Osteocyte (in vitro differentiated cells): ENCODE measurements at places on chromosomes 12 and 14. TPM values are rescaled to one million over a fixed set of nuclear protein-coding genes. Genes with fewer than 3 reads are reported as not detected.

DNA sequence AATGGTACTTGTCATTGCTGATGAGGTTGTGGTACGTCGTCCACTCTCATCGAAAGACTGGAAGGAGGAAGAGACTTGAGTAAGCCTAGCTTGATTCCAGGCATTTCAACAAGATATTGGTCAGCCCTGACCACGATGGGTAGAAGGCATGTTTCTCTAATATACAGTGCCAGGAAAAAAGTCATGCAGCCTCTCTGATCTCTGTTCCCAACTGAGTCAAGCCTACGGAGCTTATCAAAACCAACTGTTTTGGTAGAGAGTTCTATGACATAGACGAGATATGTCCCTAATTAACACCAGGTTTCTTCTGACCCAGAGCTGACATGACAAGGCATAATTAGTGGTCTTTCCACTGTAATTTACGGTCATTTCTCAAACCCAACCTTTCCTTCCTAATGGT is 58.5 kb downstream of the NIN start:
- no peaks in the 10 kb centered on the region for H3K27me3 ChIP-seq
- peak overlapping the region; percentile 9 for H3K27ac ChIP-seq
- H3K4me1 ChIP-seq = peaks cover 55% of the 10 kb centered on the region
- H3K4me3 ChIP-seq = no peak overlapping the region
- H3K36me3 ChIP-seq = peaks cover 37% of the 10 kb centered on the region

Gene NUP107
- total RNA-seq = 35.6 and 37.3 TPM in 2 replicates

Gene ATP5MC2
- 294 TPM in 2 replicates for total RNA-seq

Gene SLC4A8
- total RNA-seq = 3.6 and 4.2 TPM in 2 replicates

DNA sequence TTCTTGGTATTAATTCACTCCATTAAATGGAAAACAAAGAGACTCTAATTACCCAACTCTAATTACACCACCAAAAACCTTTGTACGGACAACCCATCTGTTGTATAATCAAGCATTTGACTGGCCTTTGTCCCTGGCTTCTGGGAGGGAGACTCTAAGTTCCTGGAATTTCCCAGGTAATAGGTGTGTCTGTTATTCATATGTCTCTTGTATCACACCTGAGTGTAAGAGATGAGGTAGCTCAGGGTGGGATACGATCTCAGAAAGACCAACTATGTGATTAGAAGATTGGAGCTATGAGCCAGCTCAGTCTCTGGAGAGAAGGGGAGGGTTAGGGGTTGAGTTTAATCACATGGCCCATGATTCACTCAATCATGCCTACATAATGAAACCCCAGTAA is 94.7 kb upstream of the PLXNC1 start:
- no peaks in the 10 kb centered on the region for H3K27me3 ChIP-seq
- no peak overlapping the region for H3K27ac ChIP-seq
- no peak for DNase-seq
- H3K4me1 ChIP-seq = peaks cover 28% of the 10 kb centered on the region

Gene CLEC6A
- not detected in 2 replicates for total RNA-seq

DNA sequence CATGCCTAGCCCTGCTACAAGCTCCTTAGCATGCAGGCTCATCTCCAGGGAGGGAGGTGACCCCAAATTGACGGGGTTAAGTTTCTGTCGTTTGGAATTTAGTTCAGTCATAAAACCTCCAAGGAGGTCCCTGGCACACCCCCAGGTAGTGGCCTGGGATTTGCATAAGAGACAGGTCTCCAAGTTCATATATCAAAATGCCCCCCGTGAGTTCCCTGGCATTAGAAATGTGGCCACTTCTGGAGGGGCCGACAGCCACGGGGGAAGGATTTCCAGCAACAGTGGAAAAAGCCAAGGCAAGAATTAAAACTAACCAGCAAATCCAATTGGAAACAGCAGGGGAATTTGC is 228.8 kb downstream of the BCL11B start:
- H3K27ac ChIP-seq = no peak overlapping the region
- no peaks in the 10 kb centered on the region for H3K36me3 ChIP-seq
- no peak overlapping the region for H3K4me3 ChIP-seq
- peaks cover 10% of the 10 kb centered on the region for H3K27me3 ChIP-seq
- peaks cover 2% of the 10 kb centered on the region for H3K4me1 ChIP-seq

DNA sequence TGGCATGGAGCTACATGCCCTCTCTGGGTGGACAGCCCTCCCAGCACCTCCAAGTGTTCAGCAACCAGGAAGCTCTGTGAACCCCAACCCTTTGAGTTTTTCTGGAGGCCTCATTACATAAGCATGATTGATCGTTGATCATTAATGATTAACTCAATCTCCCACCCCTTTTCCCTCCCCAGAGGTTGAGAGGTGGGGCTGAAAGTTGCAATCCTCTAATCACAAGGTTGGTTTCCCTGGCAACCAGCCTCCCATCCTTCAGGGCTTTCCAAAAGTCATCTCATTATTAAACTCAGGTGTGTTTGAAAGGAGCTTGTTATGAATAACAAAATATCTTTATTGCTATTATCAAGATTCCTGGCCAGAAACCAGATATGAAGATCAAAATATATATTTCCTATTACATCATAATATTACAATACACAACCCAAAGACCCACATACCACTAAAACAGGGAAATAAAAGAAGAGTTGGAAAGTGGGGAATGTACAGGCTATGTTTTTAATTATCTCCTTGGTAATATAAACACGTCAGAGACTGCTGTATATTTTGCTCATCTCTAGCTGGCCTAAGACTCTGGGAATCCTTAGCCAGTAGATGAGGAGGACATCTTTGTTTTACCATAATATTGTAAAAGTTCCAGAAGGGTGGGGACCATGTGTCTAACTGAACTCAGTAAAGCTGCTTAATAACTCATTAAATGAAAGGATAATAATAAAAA is 73.6 kb downstream of the SSPN start:
- H3K36me3 ChIP-seq = no peaks in the 10 kb centered on the region
- H3K27ac ChIP-seq = no peak overlapping the region
- peaks cover 34% of the 10 kb centered on the region for H3K4me1 ChIP-seq
- DNase-seq = no peak
- no peaks in the 10 kb centered on the region for H3K27me3 ChIP-seq

- no peaks in the 10 kb centered on the region for H3K36me3 ChIP-seq
- H3K27me3 ChIP-seq = no peaks in the 10 kb centered on the region
- no peak for DNase-seq
- H3K27ac ChIP-seq = peak overlapping the region; percentile 40
- H3K4me3 ChIP-seq = peak overlapping the region; percentile 6
Observed at GRCh38 chr14:54207476-54208462, 189.0 kb upstream of the CDKN3 start.

Gene PRICKLE1
- total RNA-seq = 30.6 and 31.9 TPM in 2 replicates

- no peak for DNase-seq
- H3K27me3 ChIP-seq = peaks cover 4% of the 10 kb centered on the region
- H3K4me1 ChIP-seq = no peaks in the 10 kb centered on the region
- H3K36me3 ChIP-seq = no peaks in the 10 kb centered on the region
- H3K27ac ChIP-seq = no peak overlapping the region
Observed at GRCh38 chr14:81559385-81559784, 25.7 kb upstream of the SEL1L start.

GRCh38 chr14:69131176-69131575 is 21.7 kb downstream of the DCAF5 start:
- H3K4me1 ChIP-seq = peaks cover 43% of the 10 kb centered on the region
- no peak overlapping the region for H3K4me3 ChIP-seq
- H3K36me3 ChIP-seq = no peaks in the 10 kb centered on the region

GRCh38 chr12:916240-916639 is 33.3 kb downstream of the RAD52 start:
- H3K27ac ChIP-seq = no peak overlapping the region
- no peak overlapping the region for H3K4me3 ChIP-seq
- DNase-seq = no peak
- H3K27me3 ChIP-seq = no peaks in the 10 kb centered on the region

Gene SMAGP
- total RNA-seq = 4.3 and 7.1 TPM in 2 replicates

DNA sequence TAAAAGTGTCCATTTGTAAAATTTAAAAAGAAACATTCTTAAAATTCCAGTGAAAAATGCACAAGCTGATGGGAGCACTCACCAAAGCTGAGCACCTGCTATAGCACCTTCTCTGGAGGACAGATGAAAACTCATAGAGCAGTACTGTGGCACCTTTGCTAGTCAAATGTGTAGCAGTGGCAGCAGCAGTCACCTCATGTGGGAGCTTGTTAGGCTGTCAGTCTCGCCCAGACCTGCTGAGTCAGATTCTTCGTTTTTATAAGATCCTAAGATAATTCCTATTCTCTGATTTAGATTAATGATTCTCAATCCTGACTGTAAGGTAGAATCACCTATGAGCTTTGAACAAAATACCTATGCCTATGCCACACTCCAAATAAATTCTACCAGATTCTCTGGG is 325.8 kb downstream of the RPL10L start:
- H3K27ac ChIP-seq = no peak overlapping the region
- no peak overlapping the region for H3K4me3 ChIP-seq
- H3K4me1 ChIP-seq = no peaks in the 10 kb centered on the region
- DNase-seq = no peak
- no peaks in the 10 kb centered on the region for H3K27me3 ChIP-seq

Gene HOXC10
- total RNA-seq = not detected in 2 replicates

GRCh38 chr12:101074940-101075680 is 134.9 kb downstream of the SLC5A8 start:
- H3K27me3 ChIP-seq = no peaks in the 10 kb centered on the region
- H3K4me3 ChIP-seq = no peak overlapping the region
- DNase-seq = no peak
- no peaks in the 10 kb centered on the region for H3K36me3 ChIP-seq
- H3K4me1 ChIP-seq = no peaks in the 10 kb centered on the region

GRCh38 chr14:29937116-29937515 is 9.5 kb upstream of the PRKD1 start:
- peaks cover 19% of the 10 kb centered on the region for H3K27me3 ChIP-seq
- no peaks in the 10 kb centered on the region for H3K4me1 ChIP-seq
- H3K4me3 ChIP-seq = no peak overlapping the region

DNA sequence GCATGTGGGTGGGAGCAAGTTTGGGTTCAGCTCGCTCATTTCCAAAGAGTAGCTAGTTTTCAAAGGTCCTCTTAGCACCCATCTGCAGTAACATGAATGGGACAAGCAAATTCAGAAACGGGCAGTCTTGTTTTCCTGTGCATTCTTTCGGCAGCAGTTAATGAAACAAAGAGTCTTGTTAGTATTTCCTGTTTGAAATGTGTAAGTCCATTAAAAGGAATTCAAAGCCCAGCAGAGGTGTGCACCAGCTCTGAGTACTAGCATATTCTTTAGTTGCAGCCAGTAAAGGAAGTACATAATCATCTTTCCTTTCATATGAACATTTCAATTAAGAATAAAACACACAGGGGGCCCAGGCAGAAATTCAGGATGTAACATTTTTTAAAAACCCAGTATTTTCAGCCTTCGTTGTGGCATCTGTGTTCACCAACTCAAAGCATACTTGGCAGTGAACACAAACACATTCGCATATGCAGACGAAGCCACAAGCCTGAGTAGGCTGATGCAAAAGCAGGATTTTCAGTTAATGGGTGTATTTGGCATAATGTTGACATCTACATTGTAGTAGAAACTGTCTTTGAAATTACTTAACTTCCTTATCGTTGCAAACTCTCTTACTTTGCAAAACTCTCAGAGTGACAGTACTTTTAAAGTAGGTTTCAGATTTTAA is 570.0 kb upstream of the FLRT2 start:
- no peaks in the 10 kb centered on the region for H3K27me3 ChIP-seq
- DNase-seq = no peak
- no peak overlapping the region for H3K27ac ChIP-seq
- no peaks in the 10 kb centered on the region for H3K36me3 ChIP-seq
- peaks cover 2% of the 10 kb centered on the region for H3K4me1 ChIP-seq
- H3K4me3 ChIP-seq = no peak overlapping the region

DNA sequence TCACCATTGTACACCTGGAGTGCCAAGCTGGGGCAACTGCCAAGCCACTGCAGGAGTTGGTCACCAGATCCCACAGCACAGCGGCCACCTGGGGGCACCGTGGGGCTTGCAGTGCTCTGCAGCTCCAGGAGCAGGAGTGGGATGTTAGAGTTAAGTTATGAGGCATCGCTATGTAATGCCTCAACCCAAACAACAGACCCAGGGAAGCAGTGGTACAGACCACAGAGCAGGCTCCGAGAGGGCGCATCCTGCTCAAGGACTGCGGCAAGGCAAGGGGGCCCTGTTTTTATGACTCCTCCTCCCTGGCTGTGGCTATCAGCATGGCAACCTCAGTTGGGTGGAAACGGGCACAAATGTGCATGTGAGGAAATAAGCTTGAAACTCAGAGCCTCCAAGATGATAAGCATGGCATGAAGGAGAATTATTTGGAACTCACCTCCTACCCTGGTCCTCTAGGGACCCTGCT is 63.1 kb downstream of the ARL6IP4 start:
- H3K27me3 ChIP-seq = no peaks in the 10 kb centered on the region
- no peak overlapping the region for H3K4me3 ChIP-seq
- H3K36me3 ChIP-seq = no peaks in the 10 kb centered on the region
- peak; percentile 91 for DNase-seq
- peaks cover 11% of the 10 kb centered on the region for H3K4me1 ChIP-seq

Gene GMPR2
- 61.7 and 68.7 TPM in 2 replicates for total RNA-seq

Gene NKX2-1
- total RNA-seq = not detected in 2 replicates
